ENCODE measurements at places on chromosomes 5 and 9.

GRCh38 chr5:107466233-107466769 is 204.4 kb downstream of the EFNA5 start:
- DNase-seq = peak; percentile 66

- DNase-seq = peak; percentile 72
Measured at GRCh38 chr5:39148983-39149534, 70.3 kb downstream of the FYB1 start.

DNA sequence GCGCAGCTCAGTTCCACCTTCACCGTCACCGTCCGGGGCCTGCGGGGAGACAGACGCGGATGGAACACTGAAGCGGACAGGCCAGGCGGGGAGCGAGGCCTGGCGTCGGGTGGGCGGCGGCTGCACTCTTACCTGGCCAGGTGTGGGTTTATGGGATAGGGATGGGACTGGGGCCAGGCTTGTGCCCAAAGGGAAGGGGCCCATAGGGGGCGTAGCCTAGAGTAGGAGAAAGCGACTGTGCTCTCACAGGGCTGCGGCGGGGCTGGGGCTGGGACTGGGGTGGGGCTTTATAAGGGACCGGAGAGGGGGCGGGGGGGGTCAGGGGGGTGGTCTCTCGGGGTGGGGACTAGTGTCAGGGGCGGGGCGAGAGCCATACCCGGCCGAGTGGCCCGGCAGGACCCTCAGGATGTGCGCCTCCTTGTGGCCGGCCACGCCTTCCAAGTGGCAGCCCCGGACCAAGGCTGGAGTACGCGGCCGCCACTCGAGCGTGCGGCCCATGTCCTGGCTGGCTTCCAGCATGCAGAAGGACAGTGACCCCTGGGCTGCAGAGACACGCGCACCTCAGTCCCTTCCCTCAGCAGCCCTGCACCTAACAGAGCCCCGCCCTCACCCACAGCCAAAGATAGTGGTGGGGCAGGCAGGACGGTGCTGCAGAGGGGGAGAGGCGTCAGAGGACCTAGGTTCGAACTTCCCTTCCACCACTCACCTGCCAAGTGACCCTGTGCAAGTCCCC is 22.8 kb downstream of the FPGS start:
- DNase-seq = peak; percentile 17

- peak; percentile 68 for DNase-seq
Measured at GRCh38 chr9:134325813-134326723, at the start of gene RXRA. Gene RXRA (plus strand): TSS chr9:134326455. CDS start chr9:134326632, 177 bp downstream.

DNA sequence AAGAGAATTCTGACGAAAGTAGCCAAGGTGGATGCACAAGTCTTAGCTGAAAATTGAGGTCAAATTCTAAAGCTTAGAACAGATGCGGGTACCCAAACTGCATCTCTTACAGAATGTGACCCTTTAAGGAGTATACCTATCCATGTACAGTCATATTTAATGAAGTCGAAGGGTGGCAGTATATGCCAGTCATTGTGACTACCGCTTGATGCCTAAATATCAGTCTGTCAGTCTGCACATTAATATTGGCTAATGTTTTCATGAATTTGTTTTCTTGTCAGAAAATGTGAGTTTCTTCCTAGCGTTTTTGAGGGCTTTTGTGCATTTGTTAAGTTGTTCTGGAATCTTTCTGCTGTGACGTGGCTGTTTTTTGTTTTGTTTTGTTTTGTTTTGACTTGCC is 264.5 kb upstream of the ELAVL2 start:
- DNase-seq = peak; percentile 67

- DNase-seq = peak; percentile 36
Measured at GRCh38 chr9:127877566-127877998, at the start of gene AK1. Gene AK1 (minus strand): TSS chr9:127877675. CDS start chr9:127874617, 3,058 bp downstream.

GRCh38 chr5:54725391-54726280 is 208.1 kb downstream of the SNX18 start:
- no peak for DNase-seq

- DNase-seq = no peak
Measured at GRCh38 chr5:44809956-44810420, 1.2 kb downstream of the MRPS30 start.

DNA sequence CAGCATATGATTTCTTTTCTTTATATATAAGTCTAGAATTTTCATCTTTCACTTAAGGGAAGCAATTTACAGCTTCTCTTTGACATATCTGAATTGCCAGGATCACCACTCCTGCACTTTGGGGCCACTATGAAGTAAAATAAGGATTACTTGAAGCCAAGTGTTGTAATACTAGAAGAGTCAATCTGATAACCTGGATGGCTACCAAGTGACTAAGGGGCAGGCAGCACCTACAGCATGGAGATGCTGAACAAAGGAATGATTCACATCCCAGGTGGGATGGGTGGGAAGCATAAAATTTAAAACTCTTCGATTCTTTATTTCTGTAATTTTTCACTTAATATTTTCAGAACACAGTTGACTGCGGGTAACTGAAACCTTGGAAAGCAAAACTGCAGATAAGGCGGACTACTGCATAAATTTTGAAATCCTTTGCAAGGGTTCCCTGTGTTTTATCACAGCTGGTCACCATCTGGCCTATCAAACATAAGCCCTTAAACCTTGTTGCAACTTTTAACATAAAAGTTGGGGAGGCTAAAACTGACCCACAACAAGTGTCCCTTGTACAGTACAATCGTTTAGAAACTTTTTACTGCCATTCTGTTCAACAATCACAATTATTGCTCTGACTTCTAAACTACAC is 31.2 kb downstream of the NR3C1 start:
- DNase-seq = no peak

GRCh38 chr5:180153991-180154390 is 55.0 kb downstream of the RASGEF1C start:
- no peak for DNase-seq

GRCh38 chr9:129861447-129861827 is 26.2 kb downstream of the USP20 start:
- DNase-seq = no peak

DNA sequence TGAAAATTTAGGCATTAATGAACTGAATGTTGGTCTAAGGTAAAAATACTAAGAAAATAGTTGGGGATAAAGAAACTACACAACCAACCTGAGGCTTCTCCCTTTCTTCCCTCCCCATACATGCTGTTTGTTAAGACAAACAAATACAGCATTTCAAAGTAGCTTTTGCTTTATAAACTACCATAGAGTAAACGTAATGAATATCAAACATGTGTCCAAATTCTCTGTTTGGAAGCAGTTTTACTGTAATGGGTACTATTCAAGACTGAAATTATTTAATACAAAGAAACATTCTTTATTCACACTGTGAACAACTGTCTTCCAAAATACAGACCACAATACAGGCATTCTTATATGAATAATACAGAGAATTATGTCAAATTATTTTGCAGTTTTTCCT is 52.0 kb downstream of the SLC44A1 start:
- peak; percentile 64 for DNase-seq

DNA sequence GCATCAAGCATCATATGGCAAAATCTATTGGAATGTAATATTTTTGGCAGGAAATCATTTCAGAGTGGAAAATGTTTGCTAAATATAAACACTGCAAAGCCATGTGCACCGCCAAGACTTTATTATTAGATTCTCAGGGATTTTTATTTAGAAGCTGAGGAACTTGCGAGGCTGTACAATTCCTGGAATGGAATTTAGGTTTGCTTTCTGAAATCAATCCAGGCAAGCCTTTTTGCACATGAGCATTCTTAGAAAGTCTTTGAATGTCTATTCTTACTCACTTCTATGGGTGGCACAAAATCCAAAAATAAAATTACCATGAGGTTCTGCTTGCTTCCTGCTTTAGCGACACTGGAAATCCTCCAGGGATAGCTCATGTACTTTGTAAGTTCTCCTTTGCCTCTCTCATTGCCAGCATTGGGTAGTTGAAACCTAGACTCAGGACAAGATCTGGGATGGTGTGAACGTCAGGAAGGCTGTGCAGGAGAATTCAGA is 71.5 kb upstream of the PALM2AKAP2 start:
- no peak for DNase-seq

DNA sequence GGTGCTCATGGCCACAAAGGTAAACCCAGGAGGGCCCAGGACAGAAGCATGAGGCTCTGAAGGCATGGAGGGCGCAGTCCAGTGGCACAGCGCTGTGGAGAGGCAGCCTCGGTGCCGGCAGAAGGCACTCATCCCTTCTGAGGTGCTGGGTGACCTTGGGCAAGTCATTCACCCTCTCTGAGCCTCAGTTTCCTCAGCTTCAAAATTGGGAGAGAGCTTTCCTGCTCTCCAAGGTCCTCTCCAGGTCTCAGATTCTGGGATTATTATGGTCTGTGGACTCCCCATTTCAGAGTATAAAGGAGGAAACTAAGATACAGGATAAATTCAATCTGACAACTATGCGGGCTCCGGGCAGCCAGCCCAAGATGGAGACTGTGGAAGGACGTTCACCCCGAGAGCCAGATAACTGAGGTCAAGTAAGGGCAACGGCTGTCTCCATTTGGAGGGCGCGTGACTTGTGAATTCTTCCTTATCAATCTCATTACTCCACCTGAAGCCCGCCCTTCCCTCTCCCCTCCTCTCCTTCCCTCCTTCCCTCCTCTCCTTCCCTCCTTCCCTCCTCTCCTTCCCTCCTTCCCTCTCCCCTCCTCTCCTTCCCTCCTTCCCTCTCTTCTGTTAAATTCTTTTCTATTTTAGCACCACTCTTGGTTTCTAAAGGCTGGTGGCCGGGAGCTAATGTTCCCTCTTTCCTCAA is 58.1 kb downstream of the LRSAM1 start:
- no peak for DNase-seq

GRCh38 chr9:112280904-112281303 is 52.5 kb downstream of the PTBP3 start:
- no peak for DNase-seq

- no peak for DNase-seq
Measured at GRCh38 chr5:2135833-2136232, 253.1 kb upstream of the IRX4 start.

DNA sequence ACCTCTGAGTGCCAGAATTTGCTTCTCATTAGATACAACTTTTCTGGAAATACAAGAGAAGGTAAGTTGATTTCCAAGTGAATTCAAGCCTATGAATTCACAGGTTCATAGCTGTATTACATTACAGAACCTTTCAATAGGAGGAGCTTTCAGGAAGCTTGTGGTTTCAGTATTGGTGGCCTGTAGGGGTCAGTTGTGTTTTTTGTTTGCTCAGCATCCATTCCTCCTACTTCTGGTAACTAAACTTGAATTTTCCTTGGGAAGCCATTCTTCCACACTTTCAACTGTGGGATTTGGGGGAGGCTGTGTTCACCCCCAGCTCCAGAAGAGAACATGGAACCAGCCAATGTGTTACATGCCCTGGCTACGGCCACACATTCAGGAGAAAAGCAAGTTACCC is 5.6 kb upstream of the CYSTM1 start:
- peak; percentile 49 for DNase-seq

DNA sequence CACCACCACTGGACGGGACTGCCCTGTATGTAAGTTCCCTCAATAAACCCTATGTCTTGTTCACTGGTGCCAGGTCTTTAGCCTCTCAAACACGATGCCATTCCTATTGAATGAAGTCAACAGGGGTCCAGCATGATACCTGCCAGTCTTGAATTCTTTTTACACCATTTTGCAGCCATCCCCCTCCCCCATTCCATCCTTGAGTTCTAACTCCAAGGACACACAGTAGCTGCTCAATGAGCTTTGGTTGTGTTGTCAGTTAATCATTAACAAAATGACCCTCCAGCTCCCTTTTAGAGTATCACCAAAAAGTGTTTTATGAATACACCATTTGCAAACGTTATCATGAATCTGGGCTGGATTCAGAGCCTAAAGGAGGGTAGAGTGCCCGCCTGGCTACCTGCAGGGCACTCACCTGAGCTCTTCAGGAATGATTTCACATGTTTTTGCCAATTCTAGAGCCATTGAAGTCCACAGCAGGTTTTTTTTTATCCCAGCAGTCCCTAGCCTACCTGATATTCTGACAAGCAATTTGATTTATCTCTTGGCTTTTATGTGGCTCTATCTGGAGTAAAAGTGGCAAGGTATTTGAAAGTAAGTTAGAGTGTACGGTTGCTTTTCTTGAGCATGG is 271.8 kb downstream of the SMARCA2 start:
- no peak for DNase-seq

GRCh38 chr9:14554886-14555285 is 138.3 kb downstream of the ZDHHC21 start:
- DNase-seq = peak; percentile 1

GRCh38 chr9:101791938-101792337 is 53.5 kb upstream of the GRIN3A start:
- peak; percentile 83 for DNase-seq

- DNase-seq = no peak
Measured at GRCh38 chr5:27479859-27480258, 441.5 kb upstream of the CDH9 start.

DNA sequence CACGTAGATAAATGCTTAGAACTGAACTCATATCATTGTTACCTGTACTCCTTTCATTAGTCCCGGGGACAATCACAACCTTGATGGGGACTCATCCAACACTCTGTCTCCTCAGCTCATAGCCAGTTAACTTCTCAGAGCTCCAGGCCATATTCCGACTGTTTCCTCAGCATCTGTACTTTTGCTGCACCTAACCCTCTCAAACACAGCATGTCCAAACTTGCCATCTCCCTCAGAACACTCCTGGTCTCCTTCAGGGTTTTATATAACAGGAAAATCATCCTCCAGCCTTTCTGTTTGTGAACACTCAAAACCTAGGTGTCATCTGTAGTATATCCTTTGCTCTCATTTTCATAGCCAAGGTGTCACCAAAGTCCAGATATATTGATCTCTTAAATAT is 150.5 kb downstream of the CDH6 start:
- no peak for DNase-seq

DNA sequence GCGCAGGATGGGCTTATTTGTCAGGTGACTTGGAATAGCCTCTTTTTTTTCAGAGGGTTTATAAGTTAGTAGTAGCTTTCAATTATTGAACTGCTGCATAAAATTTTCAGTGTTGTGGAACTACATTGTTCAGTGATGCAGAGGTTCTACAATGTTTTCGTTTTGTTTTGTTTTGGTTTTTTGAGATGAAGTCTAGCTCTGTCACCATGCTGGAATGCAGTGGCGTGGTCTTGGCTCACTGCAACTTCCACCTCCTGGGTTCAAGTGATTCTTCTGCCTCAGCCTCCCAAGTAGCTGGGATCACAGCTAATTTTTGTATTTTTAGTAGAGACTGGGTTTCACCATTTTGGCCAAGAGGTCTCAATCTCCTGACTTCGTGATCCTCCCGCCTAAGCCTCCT is 22.0 kb downstream of the NUP188 start:
- no peak for DNase-seq

DNA sequence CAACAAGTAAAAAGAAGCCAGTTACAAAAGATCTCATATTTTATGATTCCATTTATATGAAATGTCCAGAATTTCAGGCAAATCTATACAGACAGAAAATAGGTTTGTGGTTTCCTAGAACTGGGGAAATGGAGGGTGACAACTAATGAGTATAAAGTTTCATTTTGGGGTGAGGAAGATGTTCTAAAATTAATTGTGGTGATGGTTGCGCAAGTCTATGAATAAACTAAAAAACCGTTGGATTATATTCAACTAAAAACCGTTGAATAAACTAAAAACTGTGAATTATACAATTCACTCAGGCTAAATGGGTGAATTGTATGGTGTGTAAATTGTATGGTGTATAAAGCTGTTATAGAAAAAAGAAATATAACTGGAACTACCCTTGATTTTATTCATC is 47.6 kb downstream of the ADAMTS6 start:
- no peak for DNase-seq

GRCh38 chr9:87713278-87713987 is 12.5 kb upstream of the CTSL start:
- peak; percentile 92 for DNase-seq

GRCh38 chr5:146254223-146254622 is 50.8 kb downstream of the RBM27 start:
- DNase-seq = no peak
